ENCODE measurements at places on chromosomes 11 and 22.

DNA sequence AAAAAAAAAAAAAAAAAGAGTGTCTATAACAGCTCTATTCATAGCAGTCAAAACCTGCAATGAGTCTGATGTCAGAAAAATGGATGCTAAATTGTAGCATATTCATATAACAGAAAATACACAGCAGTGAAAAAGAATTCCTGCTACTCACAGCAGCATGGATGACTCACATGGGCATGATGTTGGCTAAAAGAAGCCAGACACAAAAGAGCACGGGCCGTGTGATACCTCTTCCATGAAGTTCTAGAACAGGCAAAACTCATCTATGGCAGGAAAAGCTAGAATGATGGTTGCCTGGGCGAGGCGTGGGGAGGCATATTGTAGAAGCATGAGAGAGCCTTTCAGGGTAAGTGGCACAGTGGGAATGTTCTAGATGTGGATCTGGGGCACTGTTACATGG lies 18.9 kb downstream of the PLAAT3 start:
- DNase-seq, result no peak

GRCh38 chr11:67611704-67612587 lies 5.2 kb downstream of the NDUFV1 start:
- DNase-seq, result no peak

DNA sequence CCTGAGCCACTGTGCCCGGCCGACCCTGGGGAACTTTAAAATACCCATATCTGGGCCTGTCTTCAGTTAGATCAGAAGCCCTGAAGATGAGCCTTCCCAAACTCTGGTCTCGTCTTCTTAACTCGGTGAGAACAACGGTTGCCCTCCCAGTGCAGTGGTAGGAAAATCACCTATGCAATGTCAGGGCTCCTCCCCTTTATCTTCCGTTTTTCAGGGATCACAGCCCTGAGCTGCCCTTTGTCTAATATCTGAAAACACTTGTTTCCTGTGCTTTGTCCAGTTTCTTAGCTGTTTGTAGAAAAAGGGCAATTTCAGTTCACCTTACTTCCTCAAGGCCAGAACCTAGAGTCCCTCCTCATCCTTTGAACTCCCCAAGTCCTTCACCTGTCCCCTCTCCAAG lies 9.4 kb downstream of the DRAP1 start:
- no peak for DNase-seq

DNA sequence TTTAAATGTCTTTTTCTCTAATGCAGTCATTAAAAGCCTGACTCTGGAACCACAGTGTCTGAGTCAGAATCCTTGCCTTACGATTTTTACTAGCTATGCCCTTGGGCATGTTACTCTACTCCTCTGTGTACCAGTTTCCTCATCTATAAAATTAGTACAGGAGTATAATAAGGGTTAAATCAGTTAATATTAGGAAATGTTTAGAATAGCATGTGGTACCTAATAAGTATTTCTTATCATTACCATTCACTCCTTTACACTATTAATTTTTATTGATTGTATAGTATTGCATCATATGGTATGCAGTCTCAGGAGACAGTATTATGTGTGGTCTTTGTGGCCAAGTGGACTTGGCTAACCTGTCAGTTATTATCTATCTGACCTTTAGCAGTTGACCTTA lies 68.2 kb downstream of the METTL15 start:
- DNase-seq, result no peak

DNA sequence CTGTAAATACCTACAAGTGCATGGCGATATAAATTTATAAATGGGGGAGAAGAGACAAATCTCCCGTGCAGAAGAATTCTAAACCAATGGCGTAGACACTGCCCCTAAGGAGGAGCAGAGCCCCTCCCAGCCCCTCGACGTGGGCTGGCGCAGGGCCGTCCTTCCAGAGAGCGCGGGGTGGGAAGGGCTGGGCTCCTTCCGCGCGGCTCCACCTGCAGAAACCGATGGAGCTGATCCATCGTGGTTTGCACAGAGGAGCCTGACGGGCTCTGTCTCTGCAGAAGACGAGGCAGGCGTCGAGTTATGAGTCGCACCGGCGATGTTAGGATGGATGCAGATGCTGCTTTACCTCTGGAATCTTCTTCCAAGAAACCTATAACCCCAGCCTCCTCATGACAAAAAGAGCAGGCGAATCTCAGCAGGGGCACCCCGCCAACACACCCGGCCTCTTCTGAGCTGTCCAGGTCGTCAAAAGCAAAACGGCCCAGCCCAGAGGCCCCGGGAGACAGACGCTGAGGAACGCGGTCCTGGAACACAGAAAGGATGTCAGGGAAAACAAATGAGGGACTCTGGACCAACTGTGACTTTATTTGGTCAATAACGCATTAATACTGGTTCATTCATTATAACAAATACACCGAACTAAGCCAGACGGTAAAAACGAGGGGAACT lies 11.0 kb upstream of the B4GALNT4 start:
- no peak for DNase-seq

- no peak for DNase-seq
These were observed 11.2 kb downstream of the DPP3 start for GRCh38 chr11:66491315-66491935.

GRCh38 chr11:114846416-114846791 lies 168.1 kb downstream of the NXPE2 start:
- peak; percentile 92 for DNase-seq

- no peak for DNase-seq
These were observed 28.4 kb upstream of the RBFOX2 start for GRCh38 chr22:36056980-36057379.

- DNase-seq, result peak; percentile 66
These were observed 1.1 kb downstream of the EIF4G2 start for GRCh38 chr11:10807493-10808234.
